Neural crest cell (in vitro differentiated cells): ENCODE measurements at places on chromosomes 3 and 15.

- DNase-seq, result no peak
Measured at GRCh38 chr3:13083898-13084297, 10.7 kb upstream of the IQSEC1 start.

DNA sequence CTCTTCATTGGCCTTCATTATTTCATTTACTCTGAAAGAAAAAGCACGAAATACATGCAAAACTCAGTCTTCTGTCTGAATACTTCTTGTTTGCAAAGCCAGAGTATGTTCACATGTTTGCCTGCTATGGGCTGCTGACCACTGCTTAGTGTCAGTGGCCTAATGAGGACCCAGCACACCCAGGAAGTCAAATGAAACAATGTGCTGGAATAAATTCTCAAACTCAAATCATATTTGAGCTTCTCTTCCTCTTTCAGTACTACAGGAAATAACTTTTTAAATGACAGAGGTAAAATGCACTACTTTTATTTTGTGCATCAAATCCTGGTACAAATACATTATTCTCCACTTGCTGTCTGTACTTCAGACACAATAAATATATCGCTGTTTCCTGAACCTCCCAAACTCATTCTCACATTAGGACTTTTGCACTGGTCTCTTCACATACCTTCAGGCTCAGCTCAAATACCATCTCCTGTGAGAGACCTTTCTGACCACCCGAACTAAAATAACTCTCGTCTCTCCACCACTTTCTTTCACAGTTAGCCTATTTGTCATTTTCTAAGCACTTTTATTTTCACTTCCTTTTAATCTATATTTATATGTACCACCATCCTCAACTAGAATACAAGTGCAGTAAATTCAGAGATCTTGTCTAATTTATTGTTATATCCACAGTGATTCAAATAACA lies 176.8 kb downstream of the TUSC7 start:
- DNase-seq, result no peak

GRCh38 chr15:100877551-100877950 lies 2.1 kb upstream of the ALDH1A3 start:
- DNase-seq, result no peak

GRCh38 chr3:30294241-30294667 lies 312.1 kb upstream of the TGFBR2 start:
- no peak for DNase-seq

- no peak for DNase-seq
Measured at GRCh38 chr3:12027184-12027846, 23.1 kb downstream of the SYN2 start.
